Upper lobe of left lung (tissue), 6 donors: ENCODE measurements at places on chromosomes 1 and 21.

DNA sequence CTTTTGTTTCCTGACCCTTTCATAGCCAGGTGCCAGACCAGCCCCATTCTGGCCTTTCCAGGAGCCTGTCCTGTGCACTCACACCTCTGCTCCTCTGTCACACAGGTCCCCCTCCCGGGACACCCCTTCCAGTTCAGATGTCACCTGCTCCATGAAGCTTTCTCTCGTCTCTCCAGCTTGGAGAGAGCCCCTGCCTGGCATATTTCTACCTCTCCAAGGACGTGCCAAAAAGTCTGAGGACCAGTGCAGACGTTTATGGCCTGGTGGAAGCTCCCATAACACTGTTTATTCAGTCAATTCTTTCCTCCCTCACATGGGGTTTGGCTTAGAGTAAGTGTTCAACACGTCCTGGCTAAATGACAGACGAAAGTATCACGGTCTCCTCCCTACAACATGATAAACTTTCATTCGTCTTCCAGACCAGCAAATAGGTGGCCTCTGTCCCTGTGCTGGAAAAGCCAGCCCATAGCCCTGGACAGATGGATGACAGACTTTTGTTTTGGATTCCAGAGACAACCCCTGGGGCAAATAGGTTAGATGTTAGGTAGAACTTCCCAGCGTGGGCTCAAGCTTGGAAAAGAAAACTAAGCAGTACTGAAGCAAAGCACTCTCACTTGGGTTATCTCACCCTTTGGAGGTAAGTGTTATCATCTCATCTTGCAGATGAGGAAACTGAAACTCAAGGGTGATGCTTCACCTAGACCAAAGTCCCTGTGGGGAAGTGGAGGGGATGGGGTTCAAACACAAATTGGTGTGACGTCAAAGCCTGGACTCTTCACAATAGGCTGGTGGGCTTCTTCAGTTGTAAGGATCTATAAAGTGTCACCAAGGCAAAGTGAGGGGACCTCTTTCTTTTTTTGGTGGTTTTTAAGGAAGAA lies 52.9 kb upstream of the ECE1 start:
- DNase-seq: no peak

DNA sequence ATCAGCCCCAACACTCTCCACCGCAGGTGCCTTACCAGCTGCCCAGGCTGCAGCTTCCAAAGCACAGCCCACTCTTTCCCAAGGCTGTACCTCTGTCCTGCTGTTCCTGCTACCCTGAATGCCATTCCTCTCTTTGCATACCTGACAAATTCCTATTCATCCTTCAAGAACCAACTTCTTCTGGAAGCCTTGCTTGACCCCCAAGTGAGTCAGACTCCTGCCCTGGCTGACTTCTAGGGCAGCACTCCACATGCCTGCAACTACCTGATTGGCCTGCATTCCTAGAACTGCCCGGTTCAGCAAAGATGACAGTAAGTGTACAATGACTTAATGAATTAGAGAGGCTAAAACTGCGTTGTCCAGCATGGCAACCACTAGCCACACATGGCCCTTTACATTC lies 20.8 kb upstream of the PDZK1IP1 start:
- no peak for DNase-seq

- DNase-seq: no peak
Measured at GRCh38 chr1:18989896-18990295, 33.4 kb upstream of the IFFO2 start.

GRCh38 chr21:38297871-38298270 lies 41.1 kb downstream of the KCNJ15 start:
- no peak for DNase-seq

DNA sequence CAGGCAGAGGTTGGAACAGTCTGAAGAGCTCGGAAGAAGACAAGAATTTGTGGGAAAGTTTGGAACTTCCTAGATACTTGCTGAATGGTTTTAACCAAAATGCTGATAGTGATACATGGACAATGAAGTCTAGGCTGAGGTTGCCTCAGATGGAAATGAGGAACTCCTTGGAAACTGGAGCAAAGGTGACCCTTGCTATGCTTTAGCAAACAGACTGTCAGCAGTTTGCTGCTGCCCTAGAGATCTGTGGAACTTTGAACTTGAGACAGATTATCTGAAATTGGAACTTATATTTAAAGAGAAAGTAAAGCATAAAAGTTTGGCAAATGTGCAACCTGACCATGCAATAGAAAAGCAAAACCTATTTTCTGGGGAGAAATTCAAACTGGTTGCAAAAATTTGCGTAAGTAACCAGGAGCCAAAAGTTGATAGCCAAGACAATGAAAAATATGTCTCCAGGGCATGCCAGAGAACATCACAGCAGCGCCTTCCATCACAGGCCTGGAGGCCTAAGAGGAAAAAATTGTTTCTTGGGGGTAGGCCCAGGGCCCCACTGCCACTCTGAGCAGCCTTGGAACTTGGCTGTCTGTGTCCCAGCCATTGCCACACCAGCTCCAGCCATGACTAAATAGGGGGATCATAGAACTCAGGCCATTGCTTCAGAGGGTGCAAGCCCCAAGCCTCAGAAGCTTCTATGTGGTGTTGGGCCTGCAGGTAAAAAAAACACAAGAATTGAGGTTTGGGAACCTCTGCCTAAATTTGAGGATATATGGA lies 675.3 kb downstream of the LTN1 start:
- no peak for DNase-seq

GRCh38 chr1:11984121-11984520 lies 3.9 kb downstream of the MFN2 start:
- DNase-seq: no peak

GRCh38 chr1:42154685-42155084 lies 1.5 kb downstream of the GUCA2B start:
- no peak for DNase-seq

- DNase-seq: no peak
Measured at GRCh38 chr21:32377506-32377905, 15.3 kb downstream of the URB1 start.

DNA sequence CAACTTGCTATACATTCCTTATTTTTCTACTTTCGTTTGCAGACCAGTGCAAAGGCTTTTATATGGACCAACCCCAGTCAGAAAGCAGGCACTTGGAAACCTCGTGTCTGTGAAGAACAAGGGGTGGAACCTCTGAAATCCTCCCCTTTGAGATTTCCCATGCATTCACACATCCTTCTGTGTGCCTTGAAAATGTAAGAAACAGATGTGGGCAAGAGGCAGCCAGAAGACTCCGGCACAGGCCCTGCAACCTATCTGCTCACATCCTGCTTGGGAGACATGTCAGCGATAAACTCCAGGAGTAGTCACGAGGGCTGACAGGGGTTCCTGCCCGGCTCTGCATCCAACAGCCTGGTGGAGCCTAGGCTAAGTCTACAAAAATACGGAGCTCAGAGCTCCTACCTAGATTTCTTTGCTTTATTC lies 42.5 kb downstream of the ETS2 start:
- no peak for DNase-seq

- DNase-seq: no peak
Measured at GRCh38 chr1:229136822-229137221, 134.1 kb upstream of the RAB4A start.

- DNase-seq: no peak
Measured at GRCh38 chr1:236394879-236395229, 768 bp downstream of the EDARADD start.

GRCh38 chr1:192053531-192053971 lies 104.7 kb upstream of the RGS18 start:
- DNase-seq: no peak

DNA sequence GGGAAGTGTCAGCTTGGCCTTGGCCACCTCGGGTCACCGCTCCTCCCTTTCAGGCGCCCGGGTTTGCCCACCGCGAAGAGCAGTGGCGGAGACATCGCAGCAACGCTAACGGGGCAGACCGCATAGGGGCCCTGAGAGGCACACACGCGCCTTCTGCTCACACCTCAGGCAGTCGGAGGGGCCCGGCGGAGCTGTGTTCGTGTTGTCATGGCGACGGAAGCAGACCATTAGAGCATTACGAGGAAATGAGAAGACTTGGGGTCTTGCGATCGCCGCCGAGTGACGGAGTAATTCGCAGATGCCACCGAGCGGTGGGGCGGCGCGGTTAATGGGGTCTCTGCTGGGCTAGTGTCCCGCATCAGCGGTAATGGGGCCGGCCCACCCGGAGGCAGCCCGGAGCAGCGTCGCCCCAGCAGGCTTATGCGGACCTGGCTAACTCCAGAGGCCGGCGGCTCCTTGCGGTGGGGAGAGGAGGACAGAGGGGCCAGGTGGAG lies 144.1 kb downstream of the TNR start:
- no peak for DNase-seq

- peak; percentile 89 for DNase-seq
Measured at GRCh38 chr1:47225430-47226100, 6.5 kb downstream of the TAL1 start.

DNA sequence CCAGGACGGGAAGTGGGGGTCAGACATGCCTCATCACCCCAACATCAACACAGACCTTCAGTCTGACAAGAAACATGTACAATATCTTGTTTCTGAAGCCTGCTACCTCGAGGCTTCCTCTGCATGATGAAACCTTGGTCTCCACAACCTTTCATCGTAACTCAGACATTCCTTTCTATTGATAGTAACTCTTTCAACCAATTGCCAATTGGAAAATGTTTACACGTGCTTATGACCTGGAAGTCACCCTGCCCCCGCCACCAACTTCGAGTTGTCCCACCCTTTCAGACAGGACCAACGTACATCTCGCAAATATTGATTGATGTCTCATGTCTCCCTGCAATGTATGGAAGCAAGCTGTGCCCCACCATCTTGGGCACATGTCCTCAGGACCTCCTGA lies 159.5 kb downstream of the ETS2 start:
- DNase-seq: no peak

DNA sequence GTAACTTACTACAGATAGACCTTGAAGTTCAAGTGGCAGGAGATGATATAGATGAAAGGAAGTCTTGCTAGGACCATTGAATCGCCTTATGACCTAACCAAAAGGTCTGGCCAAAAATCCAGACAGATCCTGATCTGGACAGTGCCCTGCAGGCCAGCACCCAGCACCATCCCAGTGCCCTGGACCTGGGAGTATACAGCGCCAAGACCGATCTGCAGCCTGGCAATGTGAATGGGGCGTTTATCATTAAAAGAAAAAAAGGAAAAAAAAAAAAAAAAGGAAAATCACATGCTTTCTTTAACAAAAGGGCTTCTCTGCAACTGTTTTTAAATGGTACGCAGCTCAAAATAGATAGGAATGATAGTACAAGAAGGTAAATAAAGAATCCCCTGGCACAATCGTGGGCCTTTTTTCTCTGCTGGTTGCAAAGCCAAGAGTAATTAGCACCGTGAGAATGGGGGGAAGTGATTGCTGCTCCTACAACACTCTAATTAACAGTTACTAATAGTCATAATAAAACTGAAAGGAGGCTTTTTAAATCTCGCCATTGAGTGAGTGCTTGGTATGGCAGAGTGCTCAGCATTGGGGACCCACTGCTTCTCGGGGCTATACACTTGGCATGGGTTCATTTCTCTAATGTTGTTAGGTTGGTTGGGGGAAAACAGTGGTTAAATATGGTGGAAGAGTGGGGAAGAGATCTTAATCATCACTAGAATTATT lies 146.7 kb downstream of the KAZN start:
- no peak for DNase-seq

GRCh38 chr1:158335213-158335532 lies 3.8 kb upstream of the CD1B start:
- DNase-seq: no peak

GRCh38 chr1:94790670-94791069 lies 29.5 kb upstream of the SLC44A3 start:
- no peak for DNase-seq

DNA sequence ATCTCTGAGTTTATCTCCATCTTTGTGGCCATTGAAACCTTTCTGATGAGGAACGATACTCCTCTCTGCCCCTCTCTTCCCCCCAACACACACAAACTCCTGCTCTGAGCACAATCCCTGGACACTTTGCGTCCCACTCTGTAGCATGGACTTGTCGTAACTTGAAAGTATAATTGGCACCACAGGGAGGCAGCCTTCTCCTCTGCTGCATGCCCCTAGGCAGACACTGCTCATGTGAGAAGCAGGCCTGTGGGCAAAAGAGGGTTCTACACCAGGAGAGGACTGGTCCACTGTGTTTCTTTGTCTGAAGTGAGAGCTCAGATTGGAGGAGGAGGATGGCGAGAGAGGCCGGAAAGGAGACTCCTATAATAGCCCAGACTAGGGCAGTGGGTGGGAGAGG lies 3.8 kb upstream of the PARS2 start:
- no peak for DNase-seq

DNA sequence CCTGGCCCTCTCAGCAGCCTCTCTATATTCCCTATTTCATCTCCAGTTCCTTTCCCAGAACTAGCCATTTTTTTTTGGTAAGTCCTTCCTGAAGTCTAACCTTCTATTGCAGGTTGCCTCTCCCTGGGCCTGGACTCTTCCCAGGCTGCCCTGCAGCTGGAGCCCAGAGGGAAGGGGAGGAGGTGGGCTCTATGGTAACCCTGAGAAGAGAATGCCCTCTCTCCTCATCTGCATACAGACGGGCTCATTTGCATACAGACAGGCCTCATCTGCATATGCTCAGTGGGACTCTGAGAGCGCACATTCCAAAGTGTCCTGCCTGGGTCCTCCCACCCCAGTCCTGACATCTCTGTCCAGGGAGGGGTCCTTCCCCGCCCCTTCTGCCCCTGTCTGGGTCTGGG lies 32.7 kb downstream of the RHBG start:
- no peak for DNase-seq

- peak; percentile 72 for DNase-seq
Measured at GRCh38 chr1:184214128-184214527, 162.6 kb downstream of the TSEN15 start.

GRCh38 chr1:187451238-187451637 lies 622.5 kb downstream of the PLA2G4A start:
- no peak for DNase-seq

DNA sequence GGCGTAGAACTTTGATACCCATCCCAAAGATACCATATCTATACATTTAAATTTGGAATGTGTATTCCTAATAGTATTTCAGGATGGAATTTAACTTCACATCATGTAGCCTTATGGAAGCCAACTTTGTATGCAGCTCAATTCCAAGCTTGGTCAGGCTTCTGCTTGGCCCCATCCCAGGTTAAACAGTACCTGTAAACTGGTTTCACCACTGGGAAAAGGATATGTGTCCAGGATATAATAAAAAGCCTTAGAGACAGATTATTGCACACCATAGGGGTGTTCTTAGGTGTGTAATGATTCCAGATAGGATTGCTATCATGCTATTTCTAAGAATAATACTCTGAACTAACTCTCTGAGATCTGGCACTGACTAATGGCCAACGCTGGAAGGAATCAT lies 28.1 kb downstream of the ADAM30 start:
- DNase-seq: no peak

DNA sequence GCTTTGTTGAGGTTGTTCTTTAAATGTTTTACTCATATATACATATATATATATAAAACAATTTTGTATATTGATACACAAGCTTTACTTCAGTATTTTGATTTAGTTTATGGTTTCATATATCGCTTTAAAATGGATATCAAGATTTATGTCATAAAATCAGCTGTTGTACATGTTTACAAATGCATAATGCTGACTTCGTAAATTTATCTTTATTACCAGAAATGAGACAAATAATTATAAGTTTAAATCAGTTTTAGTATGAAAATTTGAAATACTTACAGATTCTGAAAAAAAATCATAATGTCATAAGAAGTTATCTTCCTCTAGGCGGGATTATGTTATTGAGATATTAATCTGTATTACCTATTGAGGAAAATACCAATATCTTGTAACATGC lies 6.9 kb downstream of the STXBP3 start:
- DNase-seq: no peak
